Stimulated activated CD8-positive, alpha-beta memory T cell treated with anti-CD3 and anti-CD28 coated beads, Interleukin-4, amount 100 ng/mL, for 1 hour (primary cell): ENCODE measurements at places on chromosomes 4 and X.

GRCh38 chrX:134551376-134552048, 91.5 kb downstream of the HPRT1 start:
- DNase-seq = no peak

GRCh38 chr4:47120783-47121182, 89.4 kb downstream of the GABRB1 start:
- no peak for DNase-seq

DNA sequence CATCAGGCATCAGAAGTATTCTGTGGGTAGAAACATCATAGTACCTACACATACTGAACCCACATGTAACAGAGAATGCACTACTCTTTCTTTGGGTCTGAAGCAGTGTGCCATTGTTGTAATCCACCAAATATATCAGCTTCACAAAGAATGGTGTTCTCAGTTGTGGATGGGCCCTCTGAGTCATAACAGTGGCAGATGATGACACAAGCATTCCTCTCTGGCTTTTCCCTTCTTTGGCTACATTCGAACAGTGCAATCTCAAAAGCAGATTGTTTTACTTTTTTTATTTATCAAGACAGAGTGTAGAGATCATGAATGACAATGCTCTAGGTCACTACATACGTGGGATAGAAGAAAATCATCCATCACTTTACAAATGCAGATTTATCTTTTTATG, 247.2 kb upstream of the EPHA5 start:
- no peak for DNase-seq

- DNase-seq = no peak
Measured at GRCh38 chrX:53831662-53832635, 145.4 kb upstream of the HUWE1 start.

DNA sequence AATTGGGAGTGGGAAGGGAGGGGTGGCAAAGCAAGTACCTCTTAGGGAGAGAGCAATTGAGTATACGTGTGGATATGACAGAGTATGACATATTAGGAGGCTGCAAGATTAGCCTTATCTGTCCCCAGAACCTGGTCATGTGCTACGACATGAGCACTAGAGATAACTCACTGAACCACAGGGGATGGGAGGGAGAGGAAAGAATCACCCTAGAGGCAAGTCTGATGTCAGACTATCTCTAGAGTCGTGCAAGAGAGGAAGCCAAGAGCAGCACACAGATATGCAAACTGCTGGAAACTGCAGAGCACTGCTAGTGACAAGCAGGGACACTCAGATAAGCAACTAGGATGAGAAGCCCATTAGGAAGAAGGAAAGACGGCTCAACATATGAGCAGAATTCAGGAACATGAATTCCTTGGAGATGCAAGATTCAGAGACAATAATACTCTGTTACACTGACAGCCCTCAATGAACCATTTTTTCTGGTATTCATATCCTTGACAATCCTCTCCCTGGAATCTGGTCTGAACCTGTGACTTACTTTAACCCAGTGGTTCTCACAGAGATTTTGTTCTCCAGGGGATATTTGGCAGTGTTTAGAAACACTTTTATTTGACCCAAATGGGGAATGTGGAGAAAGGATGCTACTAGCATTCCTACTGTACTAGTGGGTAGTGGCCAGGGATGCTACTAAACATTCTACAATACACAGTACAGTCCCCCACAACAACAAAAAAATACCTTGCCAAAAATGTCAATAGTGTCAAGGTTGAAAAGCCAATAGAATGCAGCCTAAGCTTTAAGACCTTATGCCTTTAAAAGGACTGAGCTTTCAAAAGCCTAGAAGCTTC, 84.0 kb upstream of the BMP2K start:
- DNase-seq = no peak

DNA sequence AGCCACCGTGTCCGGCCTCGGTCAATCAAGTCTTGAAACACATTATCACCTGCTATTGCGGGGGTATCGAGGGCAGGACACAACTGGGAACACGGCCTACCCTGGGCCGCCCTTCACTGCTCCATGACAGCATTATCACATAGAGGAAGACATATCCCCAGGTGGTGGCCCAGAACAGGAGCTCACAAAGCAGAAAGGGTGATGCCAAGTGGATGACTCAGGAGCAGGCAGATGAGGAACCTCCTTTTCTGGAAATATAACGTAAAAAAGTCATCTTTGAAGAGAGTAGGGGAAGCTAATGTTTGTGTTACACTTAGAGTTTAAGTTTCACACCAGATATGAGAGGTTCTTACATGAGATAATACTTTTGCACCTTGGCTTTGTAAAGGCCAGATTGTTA, 5.3 kb upstream of the SUPT20HL1 start:
- DNase-seq = no peak

- no peak for DNase-seq
Measured at GRCh38 chr4:10667701-10668326, 16.8 kb downstream of the CLNK start.

DNA sequence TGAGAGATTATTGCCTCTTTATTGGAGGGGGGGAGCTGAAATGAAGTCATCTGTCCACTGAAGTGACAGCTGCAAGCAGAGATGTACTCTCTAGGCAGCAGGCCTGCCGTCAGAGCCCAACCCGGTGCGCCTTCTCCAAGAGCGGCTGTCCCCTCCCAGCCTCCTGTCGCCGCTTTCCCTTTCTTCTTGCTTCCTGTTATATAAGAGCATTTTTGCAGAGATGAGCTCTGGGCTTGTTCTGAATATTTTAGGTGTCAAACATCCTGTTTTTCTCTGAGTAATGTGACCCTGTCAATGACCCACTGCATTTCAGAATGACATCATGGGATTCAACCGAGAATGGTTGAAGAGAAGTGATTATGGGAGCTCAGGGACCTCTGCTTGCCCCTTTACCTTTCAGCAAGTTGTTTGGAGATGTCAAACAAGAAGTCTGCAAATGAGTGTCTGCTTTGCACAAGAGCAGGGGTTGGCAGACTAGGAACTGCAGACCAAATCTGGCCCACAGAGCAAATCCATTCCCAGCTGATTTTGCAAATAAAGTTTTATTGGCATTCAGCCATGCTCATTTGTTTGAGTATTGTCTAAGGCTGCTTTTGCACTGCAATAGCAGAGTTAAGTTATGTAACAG, 79.9 kb downstream of the SLC9A6 start:
- no peak for DNase-seq

- no peak for DNase-seq
Measured at GRCh38 chrX:40543661-40544328, 37.0 kb upstream of the ATP6AP2 start.

GRCh38 chr4:168386002-168386401, 67.5 kb upstream of the DDX60 start:
- no peak for DNase-seq

GRCh38 chr4:155632310-155632840, 34.3 kb upstream of the GUCY1A1 start:
- no peak for DNase-seq

DNA sequence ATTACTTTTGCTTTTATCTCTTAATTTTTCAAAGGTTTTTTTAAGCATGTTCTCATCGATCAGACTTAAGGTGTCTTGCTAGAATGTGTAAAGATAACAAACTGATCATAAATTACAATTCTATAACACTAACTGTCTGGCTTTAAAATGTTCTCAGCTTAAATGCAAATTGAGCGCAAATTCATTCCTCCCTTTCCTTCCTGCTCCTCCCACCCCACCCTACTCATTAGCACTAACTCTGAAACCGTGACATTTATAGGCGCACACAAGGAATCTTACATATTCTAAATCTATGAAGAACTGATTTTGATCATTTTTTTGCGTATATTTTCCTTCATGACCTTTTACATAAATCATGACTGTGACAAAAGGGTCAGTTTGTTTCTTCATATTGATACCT, 590.0 kb upstream of the DIAPH2 start:
- DNase-seq = no peak

DNA sequence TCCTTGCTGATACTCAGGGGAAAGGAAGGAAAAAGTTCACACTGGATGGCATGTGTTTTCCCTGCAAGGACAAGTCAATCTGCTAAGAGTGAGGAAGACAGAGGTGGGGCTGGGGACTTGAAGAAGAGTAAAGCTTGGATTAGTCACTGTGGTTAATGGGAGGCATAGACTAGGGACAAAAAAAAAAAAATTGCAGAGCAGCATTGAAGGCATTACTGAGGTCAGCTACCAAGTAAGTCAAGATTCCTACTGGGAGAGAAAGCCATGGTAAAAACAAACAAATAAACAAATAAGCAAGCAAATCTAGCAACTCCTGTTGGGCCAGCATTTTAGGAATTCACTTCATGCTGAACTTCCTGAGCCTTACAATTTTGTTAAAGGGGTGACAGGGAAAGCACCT, 58.2 kb upstream of the GPC4 start:
- no peak for DNase-seq

- DNase-seq = no peak
Measured at GRCh38 chr4:94516067-94516466, 64.3 kb downstream of the PDLIM5 start.

DNA sequence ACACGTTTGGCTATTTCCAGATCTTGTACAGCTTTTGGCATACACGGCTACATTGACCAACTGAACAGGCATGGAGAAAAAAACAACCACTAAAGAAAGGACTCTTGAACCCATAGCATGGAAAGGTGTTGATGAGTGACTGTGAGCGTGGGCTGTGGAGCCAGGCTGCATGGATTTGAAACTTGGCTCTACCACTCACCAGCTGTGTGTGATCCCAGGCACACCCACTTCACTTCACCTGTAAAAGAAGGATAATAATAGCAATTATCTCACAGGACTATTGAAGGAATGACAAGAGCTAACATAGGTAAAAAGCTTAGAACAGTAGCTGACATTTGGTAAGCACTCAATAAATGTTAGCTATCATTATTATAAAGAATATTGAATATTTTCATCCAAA, 301.7 kb upstream of the CPEB2 start:
- no peak for DNase-seq
